ENCODE measurements at places on chromosomes 2 and 18.

GRCh38 chr2:105455488-105456003 is 56.7 kb upstream of the FHL2 start:
- no peak for DNase-seq

DNA sequence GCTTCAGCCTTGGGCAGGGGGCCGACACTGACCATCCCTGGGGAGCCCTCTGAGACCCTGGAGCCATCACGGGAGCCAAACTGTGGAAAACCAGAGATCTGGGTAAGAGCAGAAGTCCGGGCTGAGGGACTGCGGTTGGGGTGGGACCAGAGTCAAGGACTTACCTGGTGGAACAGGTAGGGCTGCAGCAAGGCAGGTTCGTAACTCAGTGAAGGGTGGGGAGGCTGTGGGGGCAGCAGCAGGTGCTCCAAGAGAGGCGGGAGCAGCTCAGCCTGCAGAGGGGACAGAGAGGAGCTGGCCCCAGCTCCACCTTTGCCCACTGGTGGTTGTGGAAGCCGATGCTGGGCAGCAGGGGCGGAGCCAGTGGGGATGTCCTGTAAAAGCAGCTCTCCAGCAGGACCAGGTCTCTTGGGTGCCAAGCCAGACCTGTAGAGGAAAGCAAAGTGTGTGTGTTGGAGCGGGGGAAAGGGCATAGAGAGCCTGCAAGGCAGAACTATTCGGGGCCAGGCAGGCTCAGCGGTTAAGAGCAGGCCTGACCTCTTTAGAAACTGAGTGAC is 6.7 kb downstream of the PTPRN start:
- DNase-seq = no peak

DNA sequence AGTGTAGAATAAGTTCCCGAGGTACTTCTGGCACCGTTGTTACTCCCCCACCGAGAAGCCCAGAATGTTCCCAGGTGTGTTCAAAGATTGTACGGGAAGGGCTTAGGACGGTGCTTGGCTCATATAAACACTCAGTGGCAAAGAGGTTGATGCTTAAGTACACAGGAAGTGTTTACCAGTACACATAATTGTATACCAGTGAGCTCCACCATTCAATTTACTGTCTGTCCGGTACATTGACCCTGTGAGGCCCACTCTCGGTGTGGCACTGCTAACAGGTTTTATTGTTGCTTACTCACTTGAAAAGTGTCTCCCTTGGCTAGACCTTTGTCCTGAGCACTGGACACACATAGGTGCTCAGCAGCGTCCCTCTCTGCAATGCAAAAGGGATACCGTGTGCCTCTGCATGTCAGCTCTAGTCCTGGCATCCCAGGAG is 191.0 kb downstream of the NEDD4L start:
- no peak for DNase-seq

DNA sequence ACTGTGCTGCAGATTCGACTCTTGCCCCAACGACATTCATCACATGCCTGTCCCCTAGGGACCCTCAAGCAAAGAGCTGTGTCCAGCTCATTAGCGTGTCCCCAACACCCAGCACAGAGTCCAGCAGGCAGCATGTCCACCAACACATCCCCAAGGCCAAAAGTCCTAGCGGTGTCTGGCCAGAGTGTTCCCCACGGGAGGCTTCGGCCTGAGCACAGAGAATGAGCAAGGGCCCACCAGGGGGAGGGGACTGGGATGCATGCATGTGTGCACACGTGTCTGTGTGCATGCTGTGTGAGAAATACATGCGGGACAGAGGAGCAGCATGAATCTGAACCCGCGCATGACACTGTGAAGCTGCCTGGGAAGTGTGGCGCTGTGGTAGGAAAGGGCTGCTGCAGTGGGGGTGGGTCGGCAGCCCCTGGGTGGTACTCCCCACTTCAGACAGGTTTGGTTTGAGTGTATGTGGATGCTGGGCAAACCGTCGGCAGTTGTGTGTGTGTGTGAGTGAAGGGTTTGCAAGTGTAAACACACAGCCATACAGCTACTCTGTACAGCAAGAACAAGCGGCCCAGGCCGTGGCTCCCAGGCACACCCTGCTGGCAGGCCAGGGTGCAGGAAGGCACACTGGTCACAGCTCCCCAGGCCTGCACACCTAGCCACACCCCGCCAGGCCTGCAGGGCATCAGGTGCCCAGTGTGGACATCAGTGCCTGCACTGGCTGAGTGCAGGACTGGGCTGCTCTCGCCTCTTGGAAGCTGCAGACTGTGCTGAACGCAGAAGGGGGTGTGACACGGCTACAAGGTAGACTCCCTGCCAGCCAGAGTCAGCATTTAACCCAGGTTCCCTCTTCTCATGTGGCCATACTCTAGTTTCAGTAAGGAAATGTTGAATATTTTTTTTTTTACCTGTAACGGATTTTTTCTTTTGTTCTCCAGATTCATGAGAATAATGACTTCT is 19.5 kb upstream of the HES6 start:
- no peak for DNase-seq

- no peak for DNase-seq
Measured at GRCh38 chr2:50641633-50642032, 390.3 kb downstream of the NRXN1 start.

- no peak for DNase-seq
Measured at GRCh38 chr18:75264195-75264594, 53.6 kb downstream of the TSHZ1 start.

- DNase-seq = no peak
Measured at GRCh38 chr18:50468807-50469206, 91.1 kb upstream of the MAPK4 start.

Data from GM12878 (cell line).